ENCODE measurements at places on chromosomes 7 and 10.

DNA sequence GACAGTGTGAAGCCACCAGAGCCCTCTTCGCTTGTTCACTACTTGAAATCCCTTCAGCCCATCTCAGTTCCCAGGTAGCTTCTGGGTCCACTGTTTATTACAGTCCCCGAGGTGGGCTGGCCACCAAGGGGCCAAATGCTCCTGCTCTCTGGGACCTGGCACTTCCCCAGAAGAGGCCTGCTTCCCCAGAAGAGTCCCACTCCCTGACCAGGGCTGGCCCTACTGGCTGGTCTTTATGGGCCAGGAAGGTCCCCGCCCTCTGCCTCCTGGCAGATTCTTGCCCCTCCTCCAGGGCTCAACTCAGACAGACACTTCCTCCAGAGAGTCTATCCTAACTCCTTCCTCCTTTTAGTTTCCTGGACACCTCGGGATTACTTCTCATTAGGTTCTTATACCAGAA, 70.7 kb upstream of the LRRC18 start:
- DNase-seq, result no peak

DNA sequence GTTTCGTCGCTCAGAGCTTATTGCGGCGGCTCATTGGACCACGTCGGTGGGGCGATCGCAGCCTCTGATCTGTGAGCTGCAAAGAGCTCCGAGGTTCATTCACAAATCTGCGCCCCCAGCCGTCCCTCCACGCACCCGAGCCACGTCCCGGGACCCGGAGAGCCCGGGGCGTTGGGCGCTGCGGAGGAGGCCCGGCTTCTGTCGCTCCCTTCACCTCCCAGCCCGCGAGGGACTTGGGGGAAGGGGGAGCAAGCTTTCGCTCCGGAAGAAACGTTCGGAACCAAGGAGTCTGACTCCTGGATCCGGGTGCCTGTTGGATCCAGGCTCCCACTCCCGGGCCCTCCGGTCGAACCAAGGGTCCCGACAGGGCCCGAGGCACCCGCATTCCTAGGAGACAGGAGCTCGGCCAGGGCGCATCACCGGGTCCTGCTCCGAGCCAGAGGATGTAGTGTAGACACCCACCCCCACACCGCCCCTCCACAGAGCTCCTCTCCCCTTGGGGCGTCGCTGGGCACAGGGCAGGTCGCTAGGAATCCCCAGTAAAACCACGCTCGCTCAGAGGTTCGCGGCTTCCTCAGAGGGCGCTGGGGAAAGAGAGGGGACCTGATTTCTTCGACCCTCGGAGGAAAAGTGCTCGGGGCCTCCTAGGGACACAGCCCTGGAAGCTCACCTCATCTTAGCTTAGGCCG, 7.9 kb upstream of the EN2 start:
- DNase-seq, result no peak

DNA sequence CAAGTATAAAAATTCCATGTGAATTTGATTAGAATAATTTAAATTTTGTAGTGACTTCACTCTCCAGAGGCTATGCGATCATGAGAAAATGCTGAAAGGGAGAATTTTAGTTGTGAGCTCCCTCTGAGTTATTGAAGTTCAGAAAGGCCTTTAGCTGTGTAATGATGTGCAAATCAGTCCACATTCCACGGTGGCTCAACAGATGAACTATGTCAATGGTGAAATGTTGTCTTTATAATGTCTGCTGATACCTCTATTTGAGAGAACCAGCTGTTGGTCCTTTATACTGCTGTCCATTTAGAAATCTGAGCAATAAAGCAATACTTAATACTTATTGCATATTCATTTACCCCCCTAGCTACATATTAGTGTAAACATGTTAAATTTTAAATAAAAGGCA, 7.1 kb upstream of the ITGB8 start:
- no peak for DNase-seq

- DNase-seq, result no peak
These were observed 225.2 kb downstream of the ZWINT start for GRCh38 chr10:56135828-56136227.

- no peak for DNase-seq
These were observed 14.2 kb downstream of the SLC29A3 start for GRCh38 chr10:71333129-71333887.

GRCh38 chr10:68224810-68225209, 7.1 kb downstream of the ATOH7 start:
- DNase-seq, result no peak

DNA sequence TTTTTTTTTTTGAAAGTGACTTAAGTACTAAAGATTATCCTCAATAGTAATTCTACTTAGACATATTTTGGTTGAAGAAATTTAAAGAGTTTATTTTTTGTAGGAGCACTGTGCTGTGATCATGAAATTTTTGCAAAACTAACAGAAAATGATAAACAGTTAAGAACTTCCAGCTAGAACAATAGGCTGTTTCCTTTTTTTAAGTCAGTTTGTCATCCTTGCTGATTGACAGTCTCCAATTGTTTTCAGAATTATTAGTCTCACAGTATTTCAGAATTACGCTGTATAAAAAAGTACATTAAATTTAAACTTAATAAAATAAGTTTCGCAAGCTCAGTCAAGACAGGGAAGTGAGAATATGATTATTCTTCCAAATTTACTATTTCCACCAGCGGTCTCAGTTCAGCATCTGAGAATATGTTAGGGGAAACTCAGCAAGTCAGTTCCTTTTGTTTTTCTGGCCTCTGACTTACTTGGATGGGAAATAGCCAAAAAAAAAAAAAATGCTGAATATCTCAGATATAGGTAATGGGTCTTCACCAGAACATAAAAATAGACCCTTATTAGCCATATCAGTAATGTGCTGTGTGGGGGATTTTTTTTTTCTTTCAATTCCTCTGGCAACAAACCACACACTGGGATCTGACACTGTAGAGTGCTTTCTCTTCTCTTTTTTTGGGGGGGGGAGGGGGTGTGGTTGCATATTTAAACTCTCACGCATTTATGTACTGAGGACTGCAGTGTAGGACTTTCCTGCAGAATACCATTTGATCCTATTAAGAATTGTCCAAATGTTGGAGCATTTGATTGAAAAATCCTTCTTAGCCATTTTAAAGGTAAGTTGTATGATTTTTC, at the start of gene CD36:
Gene CD36, plus strand, starts transcription at position 732 of the 855 bp plus-strand sequence. CDS start 8,099 bp downstream, outside the sequence.
- no peak for DNase-seq

DNA sequence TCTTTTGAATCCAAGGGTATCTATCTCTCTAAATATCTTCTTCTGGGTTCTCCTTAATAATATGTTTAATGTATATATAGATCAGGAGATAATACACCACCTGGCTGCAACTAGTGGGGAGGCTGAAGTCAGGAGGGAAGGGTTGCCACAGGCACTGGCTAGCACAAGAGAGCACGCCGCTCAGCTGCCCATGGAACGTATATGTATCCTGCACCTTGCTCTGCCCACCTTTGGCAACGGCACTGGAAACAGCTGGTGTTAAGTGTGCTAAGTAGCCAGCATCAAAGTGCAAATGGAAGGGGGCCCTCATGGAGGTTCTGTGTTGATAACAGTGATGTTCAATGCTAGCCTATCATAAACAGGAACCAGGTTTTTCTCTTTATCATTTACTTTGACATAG, 49.8 kb upstream of the FAM133B start:
- no peak for DNase-seq

GRCh38 chr7:20033621-20034400, 183.4 kb downstream of the MACC1 start:
- no peak for DNase-seq

DNA sequence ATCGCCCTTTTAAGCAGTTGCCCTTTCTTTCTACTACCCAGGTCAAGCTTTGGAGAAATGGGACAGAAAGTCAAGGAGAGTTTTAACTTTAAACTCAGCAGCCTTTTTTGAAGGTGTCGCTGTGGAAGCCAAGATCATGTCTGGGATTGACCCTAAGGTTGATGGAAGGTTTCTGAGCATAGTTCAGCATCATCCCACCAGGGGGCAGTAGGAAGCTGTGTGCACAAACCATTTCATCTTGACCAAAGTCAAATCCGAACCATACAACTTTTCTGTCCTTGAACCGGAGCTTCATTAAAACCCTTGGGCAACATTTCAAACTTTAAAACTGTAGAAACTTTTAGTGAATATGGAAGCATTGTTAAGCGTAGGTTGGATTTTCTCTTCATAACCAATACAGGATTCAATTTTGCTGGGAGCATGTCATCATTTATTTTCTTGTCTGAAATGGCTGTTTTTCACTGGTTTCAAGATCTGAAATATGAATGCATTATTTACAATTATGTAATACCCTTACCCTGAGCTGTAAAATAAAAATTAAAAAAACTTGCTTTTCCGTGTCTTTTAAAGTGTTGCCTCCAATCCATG, 214.4 kb upstream of the KIAA1217 start:
- no peak for DNase-seq

- DNase-seq, result no peak
These were observed 161.1 kb downstream of the RPS24 start for GRCh38 chr10:78194539-78195402.

Measured in stimulated activated CD8-positive, alpha-beta memory T cell treated with anti-CD3 and anti-CD28 coated beads, Interleukin-15, amount 100 ng/mL, for 1 hour (primary cell).